ENCODE measurements at places on chromosomes 12 and 14.
A peak's percentile ranks its signal among the peaks of the same experiment; 100 is the strongest.

DNA sequence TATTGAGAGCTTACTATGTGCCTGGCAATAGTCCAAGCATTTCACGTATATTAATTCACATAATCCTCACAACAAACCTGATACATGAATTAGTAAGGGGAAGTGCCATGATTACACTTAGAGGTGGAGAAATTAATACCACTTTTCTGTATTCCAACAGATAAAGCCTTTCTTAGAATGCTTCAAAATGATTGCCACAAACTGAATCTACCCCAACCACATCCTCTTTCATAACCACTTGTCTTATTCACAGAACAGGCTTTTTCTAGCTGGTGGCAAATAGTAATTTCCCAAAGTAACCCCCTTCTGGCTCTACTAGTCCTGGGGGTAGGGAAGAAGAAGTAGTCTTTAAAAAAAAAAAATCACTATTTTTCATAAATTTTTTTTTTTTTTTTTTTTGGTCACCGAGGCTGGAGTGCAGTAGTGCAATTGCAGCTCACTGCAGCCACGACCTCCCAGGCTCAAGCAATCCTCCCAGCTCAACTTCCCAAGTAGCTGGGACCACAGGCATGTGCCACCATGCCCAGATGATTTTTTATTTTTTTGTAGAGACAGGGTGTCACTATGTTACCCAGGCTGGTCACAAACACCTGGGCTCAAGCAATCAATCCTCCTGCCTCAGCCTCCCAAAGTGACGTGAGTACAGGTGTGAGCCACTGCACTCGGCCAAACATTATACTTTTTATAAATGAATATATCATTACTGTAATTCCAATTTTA is 59.0 kb upstream of the ARID2 start:
- peaks cover 11% of the 10 kb centered on the region for H3K4me1 ChIP-seq
- no peaks in the 10 kb centered on the region for H3K36me3 ChIP-seq
- no peak overlapping the region for H3K27ac ChIP-seq
- DNase-seq, result peak; percentile 24
- peak overlapping the region; percentile 18 for H3K4me3 ChIP-seq
- no peaks in the 10 kb centered on the region for H3K27me3 ChIP-seq

- no peaks in the 10 kb centered on the region for H3K27me3 ChIP-seq
- H3K4me1 ChIP-seq, result peaks cover 64% of the 10 kb centered on the region
- DNase-seq, result peak; percentile 72
- H3K4me3 ChIP-seq, result peak overlapping the region; percentile 86
- H3K36me3 ChIP-seq, result no peaks in the 10 kb centered on the region
These were observed 1.3 kb downstream of the BAZ2A start for GRCh38 chr12:56628671-56629458.

GRCh38 chr12:31627456-31628054 is 31.9 kb upstream of the ETFBKMT start:
- peaks cover 27% of the 10 kb centered on the region for H3K4me1 ChIP-seq
- H3K36me3 ChIP-seq, result no peaks in the 10 kb centered on the region
- H3K27ac ChIP-seq, result no peak overlapping the region
- no peak for DNase-seq
- H3K27me3 ChIP-seq, result no peaks in the 10 kb centered on the region

DNA sequence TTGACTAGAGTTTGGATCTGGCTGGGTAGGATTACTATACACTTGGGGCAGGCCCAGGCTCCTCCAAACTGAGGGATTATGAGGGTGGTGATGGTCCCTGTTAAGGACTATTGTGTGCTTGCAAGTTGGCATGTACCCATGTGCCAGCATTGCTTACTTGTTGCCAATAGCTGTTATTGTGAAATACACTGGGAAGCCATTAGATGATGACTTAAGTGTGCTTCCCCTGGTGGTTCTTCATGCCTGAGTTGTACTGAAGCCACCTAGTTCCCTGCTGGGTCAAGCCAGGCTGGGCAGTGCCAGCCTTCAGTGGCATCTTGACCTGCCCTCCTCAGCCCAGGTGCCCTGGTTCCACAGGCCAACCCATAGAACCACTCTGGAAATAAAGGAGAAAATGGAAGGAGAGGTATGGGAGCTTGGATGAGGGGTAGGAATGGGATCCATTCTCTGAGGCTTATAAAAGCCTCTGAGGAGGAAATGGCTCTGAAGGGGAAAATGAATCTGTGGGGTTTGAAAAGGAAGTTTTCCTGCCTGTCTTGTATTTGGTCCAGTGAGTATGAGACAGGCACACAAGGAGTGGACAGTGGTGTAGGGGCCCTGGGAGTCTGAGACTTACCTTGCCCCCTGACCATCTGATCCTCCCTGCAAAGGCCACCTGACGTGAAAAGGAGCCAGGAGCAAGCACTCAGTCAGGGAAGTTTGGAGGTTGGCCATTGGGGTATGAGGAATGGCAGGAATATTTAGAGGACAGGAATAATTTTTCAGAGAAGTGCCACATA is 724 bp downstream of the LTB4R start:
- DNase-seq, result no peak
- H3K27me3 ChIP-seq, result no peaks in the 10 kb centered on the region
- H3K27ac ChIP-seq, result peak overlapping the region; percentile 63
- no peaks in the 10 kb centered on the region for H3K36me3 ChIP-seq

GRCh38 chr12:27194644-27195043 is 49.4 kb upstream of the STK38L start:
- H3K4me3 ChIP-seq, result no peak overlapping the region
- H3K27me3 ChIP-seq, result no peaks in the 10 kb centered on the region
- H3K27ac ChIP-seq, result no peak overlapping the region
